SK-N-MC (cell line): ENCODE measurements at places on chromosomes 16 and 17.

GRCh38 chr16:30951750-30952149 lies 2.9 kb downstream of the ORAI3 start:
- DNase-seq = no peak

DNA sequence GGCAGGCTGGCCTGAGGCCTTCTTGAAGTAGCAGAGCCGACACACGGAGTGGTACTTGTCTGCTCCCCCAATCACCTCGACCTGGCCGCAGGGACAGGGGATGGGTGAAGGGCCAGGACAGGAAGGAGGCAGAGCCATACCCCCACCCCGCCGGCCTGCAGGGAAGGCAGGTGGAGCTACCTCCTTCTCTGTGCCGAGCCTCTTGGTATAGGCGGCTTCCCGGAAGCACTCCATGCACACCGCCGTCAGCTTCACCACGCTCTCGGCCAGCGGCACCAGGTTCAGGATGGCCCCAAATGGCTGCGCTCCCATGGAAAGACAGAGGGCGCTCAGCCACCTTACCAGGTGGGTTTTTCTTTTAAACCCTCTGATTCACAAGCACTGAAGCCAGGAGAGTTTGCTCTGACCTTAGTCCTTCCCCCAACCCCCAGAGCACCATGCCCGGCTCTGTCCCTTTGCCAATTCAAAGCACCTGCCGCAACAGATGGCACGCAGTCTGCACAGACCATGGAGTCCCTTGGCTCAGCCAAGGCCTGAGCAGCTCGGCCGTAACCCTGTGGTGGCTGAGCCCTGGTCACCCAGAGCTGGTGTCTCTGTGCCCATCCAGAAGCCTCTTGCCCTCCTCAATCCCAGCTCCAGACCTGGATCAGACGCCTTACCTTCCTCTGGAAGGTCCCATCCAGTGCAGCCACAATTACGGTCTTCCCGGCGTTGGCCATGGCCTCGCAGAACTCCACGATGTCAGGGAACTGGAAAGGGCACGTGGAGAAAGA lies 6.7 kb downstream of the SYNGR2 start:
- no peak for DNase-seq

DNA sequence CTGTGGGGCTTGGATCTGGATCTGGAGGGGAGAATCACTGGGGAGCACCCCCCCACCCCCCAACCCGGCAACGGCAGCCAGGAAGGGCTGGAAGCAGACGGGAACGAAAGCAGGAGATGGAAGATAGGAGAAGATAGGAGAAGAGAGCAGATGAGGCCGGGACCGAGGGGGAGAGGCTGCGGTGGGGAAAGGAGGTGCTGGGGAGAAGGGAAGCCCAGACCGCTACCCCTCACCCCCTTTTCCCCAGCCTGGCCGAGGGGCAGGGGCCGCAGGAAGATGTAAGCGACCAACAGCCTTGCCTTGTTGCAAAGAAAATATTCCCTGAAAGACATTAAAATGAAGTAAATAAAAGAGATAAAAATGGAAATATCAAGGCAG lies 26.8 kb upstream of the CBFA2T3 start:
- no peak for DNase-seq

DNA sequence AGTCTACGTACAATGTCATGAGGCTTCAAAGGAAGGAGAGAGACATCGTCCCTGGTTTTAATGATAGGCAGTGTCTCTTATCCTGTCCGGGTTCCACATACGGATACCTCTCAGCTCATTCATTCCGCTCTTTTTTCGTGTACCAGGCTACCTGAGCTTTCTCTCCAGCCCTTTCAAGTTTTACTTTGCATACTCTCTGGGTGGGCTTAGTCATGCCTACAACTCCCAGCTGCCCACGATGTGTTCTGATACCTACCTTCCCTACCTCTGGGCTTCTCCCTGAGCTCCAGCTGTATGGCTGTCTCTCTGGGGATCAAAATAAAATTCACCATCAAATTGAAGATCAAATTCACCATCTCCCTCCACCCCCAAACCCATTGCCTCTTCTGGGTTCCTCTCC lies 354.0 kb upstream of the EEF2KMT start:
- no peak for DNase-seq

DNA sequence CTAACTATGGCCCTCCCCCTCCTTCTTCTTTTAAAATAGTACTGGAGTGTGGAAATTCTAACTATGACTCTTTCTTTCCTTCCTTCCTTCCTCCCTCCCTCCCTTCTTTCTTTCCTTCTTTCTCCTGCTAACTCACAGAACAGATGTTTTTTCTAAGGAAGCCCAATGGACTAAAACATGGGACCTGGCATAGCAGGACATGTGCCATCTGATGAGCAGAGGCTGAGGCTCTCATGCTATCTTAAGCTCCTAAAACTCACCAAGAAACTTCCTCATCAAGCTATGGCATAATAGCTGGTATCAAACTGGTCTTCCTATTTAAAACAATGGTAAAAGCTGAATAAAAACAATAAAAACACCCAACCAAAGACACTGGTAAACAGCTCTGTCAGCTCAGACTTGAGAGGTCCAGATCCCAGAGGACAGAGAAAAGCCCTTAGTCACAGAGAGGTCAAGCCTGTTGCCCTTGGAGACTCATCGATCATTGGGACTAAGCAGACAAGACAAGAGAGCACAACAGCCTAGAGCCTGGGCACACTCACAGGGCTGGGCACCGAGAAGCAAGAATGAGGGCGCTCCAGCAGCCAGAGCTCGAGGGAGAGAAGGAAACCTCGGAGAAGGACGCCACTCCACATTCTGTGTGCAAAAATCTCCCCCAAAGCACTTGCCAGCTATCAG lies 27.6 kb downstream of the SLC38A10 start:
- no peak for DNase-seq

- DNase-seq = no peak
Measured at GRCh38 chr17:61303817-61304096, 95.9 kb upstream of the TBX2 start.

DNA sequence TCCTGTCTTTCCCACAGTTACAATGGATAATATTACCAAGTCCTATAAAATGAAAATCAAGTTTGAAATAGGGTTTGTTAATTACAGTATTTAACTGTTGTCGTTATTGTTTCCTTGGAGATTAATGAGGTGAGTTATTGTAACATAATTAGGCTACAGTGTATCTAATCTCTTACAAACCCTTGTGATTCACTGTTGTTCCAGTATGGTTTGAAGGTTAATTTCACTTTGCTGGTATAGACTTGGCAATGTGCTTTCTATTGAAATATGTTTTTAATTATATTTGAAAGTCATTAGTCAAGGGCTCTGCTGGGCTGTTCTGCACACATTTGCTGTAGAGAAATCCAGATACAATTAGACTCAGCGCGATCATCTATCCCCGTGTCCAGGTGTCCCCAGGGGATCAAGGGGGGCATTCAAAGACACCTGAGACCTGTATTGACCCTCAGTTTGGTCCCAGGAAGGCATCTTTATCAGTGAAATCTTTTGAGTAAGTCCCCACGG lies 624.6 kb upstream of the EEF2KMT start:
- DNase-seq = no peak

DNA sequence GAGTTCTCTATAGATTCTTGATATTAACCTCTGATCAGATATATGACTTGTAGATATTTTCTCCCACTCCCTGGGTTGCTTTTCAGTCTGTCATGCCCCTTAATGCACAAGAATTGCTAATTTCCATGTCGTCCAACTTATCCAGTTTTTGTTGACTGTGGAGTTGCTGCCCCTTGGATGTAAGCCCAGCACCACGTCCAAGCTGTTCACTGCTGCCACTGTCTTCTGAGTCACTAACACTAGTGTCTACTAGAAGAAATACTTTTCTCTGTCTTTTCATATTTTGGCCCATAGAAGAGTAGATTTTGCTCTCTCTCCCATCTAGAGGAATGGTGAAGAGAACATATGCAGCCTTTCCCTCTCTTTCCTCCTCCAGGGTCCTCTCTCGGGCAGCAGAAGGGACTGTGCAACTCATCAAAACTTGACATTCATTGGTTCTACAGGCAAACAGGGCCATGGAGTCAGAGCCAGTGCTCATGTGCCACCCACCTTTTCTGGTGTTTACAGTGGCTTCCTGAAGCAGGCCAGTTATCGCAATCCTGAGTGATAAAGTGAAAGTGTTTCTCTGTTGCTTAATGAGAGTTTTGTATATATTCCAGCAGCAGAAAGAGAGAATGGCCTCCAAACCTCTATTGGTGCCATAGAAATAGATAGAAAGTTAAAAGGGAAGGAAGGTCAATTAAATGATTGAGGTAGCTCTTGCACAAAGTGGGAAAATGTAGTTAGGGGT lies 22.6 kb upstream of the PMP22 start:
- no peak for DNase-seq

DNA sequence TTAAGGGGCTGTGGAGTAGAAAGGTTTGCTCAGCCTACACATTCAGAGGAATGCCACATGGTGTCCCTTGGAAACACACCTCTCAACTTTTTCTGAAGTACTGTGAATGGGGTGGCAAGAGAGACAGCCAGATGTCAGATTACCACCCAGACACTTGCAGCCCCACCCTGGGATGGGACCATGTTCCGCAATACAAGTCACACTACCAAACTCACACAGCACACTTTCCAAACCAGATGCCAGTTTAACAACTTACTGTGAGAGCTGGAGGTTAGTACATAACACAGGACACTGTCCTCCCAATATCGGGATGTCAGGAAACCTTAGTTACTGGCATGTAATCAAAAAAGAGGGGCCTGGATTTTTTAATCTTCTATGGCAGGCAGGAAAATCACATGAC lies 7.9 kb downstream of the USP7 start:
- DNase-seq = no peak

- DNase-seq = no peak
Measured at GRCh38 chr17:13509527-13509926, 92.2 kb downstream of the HS3ST3A1 start.

- DNase-seq = no peak
Measured at GRCh38 chr17:19915245-19915978, 47.7 kb upstream of the ULK2 start.

DNA sequence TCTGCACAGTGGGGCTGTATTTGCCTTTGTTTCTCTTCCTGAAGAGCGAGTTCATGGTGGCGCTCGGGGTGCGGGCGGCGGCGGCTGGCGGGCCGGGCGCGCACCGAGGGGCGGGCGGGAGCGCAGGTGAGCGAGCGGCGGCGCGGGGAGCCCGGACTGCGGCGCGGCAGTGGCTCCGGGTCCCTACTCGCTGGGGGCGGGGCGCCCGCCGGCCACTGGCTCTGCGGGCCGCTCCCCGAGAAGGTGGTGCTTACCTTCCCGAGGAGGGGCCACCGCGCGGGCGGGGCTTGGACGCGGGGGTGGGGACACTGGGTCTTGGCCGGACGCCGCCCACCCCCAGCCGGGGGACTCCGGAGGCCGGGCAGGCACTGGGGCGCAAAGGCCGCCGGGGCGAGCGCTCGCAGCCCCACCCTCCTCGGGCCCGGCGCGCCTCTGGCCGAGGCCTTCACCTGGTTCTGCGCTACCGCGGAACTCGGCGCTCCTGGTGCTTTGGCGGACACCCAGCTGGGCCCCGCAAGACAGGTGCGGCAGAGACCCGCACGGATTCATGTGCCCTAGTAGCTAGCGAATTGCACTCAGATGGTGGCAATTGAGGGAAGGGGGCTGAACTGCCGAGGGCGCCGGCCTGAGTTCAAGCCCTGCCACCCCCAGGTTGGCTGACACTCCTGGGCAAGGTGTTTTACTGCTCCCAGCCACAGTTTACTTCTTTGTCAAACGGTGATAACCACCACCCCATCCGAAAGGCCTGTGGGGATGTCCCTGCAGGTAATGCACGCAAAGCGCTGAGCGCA lies at the start of gene PPL:
Gene PPL, minus strand, starts transcription at position 158 of the 791 bp plus-strand sequence. Its CDS starts 103 bp downstream, at position 55.
- DNase-seq = no peak
